ENCODE measurements at places on chromosomes 2 and 18. TPM values are rescaled to one million over a fixed set of nuclear protein-coding genes. Genes with fewer than 3 reads are reported as not detected.

Gene DNAJC27
- 20.0 TPM for total RNA-seq

Gene ZBTB14
- 26.6 TPM for total RNA-seq

Gene LYPD6
- not detected for total RNA-seq

Gene MYL12B
- 133 TPM for total RNA-seq

Gene OBSL1
- 0.31 TPM for total RNA-seq

Gene GPAT2
- 1.3 TPM for total RNA-seq

Gene ANTXR1
- total RNA-seq = not detected

Gene IL1RL2
- not detected for total RNA-seq

DNA sequence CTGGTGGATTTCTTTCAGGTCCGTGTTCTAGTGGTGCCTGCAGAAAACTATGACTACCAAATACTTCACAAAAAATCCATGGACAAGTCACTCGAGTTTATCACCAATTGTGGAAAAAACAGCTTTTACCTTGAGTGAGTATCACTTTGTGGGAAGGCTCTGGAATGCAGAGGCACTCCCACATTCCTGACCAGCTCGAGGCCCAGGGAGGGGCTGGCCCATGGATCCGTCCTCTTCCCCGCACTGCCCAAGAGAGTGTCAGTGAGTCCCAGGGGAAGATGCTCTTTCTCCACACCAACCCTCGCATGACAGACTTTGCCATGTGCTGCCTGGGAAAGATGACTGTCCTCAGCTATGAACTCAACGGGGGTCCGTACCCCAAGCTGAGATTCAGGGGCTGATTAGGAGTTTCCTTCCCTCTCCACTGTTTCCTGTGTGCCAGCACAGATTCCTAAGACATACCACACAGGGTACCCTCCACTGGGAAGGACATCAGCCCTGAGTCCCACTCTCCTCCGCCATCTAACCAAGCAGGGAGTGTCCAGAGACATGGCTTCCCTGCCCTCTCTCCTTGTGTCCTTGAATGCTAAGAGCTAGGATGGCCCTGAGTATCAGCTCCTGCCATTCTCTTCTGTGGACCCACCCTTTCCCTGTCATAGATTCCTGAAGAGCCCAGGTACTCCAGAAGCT lies 155.9 kb downstream of the LAMA3 start:
- no peak for DNase-seq

- DNase-seq = no peak
These were observed 52.6 kb downstream of the NCK2 start for GRCh38 chr2:105797298-105797819.

- DNase-seq = no peak
These were observed 230.3 kb downstream of the SLC4A3 start for GRCh38 chr2:219857751-219858150.

DNA sequence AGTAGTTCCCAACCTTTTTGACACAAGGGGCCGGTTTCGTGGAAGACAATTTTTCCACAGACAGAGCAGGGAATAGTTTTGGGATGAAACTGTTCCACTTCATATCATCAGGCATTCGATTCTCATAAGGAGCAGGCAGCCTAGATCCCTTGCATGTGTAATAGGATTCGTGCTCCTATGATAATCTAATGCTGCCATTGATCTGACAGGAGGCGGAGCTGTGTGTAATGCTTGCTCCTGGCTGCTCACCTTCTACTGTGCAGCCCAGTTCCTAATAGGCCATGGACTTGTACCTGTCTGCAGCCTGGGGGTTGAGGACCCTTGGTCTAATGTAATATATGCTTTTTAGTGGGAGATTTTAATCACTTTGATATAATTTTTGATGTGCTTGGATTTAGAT lies 188.7 kb upstream of the KLHL14 start:
- no peak for DNase-seq

DNA sequence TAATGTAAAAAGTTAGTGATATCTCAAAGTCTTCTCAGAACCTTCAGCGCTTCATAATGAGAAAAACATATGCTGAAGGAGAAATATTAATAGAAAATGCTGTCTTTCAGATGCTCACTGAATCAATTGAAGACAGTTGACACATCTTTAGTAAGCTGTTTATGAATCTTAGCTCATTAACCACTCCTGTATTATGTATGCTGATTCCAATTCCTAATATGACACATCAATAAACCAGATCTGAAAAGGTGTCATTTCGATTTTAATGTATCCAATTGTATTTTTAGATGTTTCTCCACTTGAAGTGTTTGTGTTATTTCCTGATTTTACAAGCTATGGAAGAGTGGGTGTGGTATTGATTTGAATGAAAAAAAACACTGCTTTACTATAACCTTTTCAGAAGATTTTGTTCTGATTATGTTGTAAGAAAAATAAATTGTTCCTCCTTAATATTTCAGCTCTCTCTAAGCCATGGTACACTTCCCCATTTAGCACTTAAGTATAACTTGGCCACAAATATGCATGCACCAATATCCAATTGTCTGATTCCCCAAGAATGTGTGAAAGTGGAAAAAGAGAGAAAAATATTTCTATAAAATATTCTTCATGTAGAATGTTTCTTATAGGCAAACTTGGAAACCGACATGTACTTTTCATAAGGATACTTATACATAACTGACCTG lies 569.8 kb downstream of the ARHGAP15 start:
- no peak for DNase-seq

- DNase-seq = no peak
These were observed 91.6 kb downstream of the INO80D start for GRCh38 chr2:205994344-205994743.

- DNase-seq = peak; percentile 1
These were observed 1.3 kb upstream of the USP34 start for GRCh38 chr2:61471905-61472805.

DNA sequence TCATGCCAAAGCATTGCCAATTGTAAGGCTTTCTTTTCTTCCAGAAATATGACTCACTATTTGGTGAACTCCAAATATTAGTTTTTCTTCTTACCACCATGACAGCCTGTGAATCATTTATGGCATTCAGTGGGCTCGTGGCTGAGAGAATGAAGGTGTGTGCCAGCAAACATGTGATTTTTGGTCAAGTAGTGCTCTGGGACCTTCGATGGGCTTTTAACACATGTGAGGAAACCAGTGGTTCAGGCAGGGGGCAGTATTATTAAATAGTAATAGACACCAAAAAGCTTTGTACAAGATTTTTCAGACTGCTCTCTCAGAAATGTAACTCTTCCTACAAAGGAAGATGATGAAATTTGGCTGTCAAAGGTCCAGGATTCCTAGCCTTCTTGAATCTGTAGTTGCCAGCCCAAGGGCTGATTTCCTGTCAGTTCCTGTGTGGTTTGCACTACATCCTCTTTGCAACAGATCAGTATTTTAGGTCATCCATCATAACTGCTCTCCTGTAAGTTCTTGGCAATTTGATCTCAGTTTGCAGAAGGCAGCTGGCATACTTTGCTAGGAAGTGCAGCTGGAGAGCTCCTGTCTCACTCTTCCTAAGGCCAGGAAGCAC lies 64.3 kb downstream of the BABAM2 start:
- DNase-seq = no peak

DNA sequence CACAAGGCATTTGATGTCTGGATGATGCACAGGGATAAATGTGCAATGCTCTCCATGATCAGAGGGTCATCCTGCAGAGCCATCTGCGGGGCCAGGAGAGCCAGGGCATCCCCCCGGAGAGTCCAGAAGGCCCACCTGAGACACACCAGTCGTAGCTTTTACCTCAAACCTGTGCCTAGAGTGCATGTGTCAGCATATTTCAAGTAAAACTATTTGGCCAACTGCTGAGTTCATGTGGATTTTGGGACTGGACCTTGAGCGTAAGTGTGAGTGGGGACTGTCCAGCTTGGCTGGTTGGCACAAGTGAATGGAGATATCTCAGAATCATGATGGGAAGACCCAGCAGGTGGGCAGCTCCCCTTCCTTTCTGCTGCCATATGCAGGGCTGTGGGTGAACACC lies 147.8 kb upstream of the TPO start:
- DNase-seq = no peak

- DNase-seq = no peak
These were observed 36.5 kb upstream of the TFCP2L1 start for GRCh38 chr2:121321476-121321875.

DNA sequence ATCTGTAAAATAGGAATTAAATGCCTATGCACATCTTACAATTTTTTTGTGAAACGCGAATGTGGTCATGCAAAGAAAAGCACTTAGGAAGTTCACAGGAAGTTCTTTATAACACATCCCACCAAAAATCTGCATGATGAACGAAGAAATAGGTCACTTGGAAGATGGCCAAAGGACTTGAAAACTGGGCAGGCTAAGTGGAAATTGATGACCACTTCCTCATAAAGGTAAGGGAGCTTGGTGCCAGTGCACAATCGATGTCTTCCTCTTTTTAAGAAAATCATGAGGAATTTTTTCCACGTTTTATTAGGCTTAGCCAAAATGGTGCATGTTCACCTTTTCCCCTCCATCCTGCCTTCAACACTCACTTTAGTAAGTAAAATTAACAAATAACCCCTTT lies 8.2 kb upstream of the NT5C1B start:
- no peak for DNase-seq
